ENCODE measurements at places on chromosomes 6 and 20. TPM values are rescaled to one million over a fixed set of nuclear protein-coding genes. Genes with fewer than 3 reads are reported as not detected.

Gene PHF20
- total RNA-seq, result 40.2 TPM

Gene C4A
- total RNA-seq, result 0.94 TPM

Gene AURKA
- total RNA-seq, result 61.3 TPM

Gene GHRH
- total RNA-seq, result not detected

Gene EPPIN
- not detected for total RNA-seq

Gene NMBR
- total RNA-seq, result not detected

Gene ID1
- total RNA-seq, result 881 TPM

Gene CGA
- total RNA-seq, result not detected

Gene ALDH8A1
- total RNA-seq, result not detected

Gene C6orf163
- total RNA-seq, result 0.82 TPM

Gene BNIP5
- total RNA-seq, result not detected

Gene FAM50B
- 5.7 TPM for total RNA-seq

Gene ADAT2
- 6.4 TPM for total RNA-seq

Gene SLC22A16
- total RNA-seq, result 0.13 TPM

Gene TINAG
- total RNA-seq, result not detected

Gene ANKRD60
- total RNA-seq, result not detected

Gene TNFRSF6B
- total RNA-seq, result 7.2 TPM

Gene METTL24
- total RNA-seq, result not detected

Gene ANKS1A
- 7.4 TPM for total RNA-seq

Gene PERP
- 18.8 TPM for total RNA-seq

Gene KIF13A
- 12.6 TPM for total RNA-seq

Gene TPD52L1
- total RNA-seq, result 44.5 TPM

Gene TGM3
- not detected for total RNA-seq

Gene RIPPLY2
- total RNA-seq, result not detected

Gene AIG1
- total RNA-seq, result 30.6 TPM

Gene LPIN3
- 2.5 TPM for total RNA-seq

Gene GMPR
- total RNA-seq, result 0.49 TPM

Gene NKX2-4
- total RNA-seq, result 5.5 TPM

Gene PCMT1
- total RNA-seq, result 119 TPM
